ENCODE measurements at places on chromosomes 12 and 14.

DNA sequence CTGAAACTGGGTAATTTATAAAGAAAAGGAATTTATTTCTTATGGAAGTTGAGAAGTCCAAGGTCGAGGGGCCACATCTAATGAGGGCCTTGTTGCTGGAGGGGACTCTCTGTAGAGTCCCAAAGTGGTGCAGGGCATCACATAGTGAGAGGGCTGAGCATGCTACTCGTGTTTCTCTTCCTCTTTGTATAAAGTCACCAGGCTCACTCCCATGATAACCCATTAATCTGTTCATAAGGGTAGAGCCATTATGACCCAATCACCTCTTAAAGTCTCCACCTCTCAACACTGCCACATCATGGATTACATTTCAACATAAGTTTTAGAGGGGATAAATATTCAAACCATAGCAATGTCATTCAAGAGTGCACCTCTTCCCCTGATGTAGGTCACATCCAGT lies 79.1 kb upstream of the ATP2B1 start:
- DNase-seq = no peak

- no peak for DNase-seq
These were observed 139.8 kb downstream of the CALM1 start for GRCh38 chr14:90536511-90537191.

- DNase-seq = no peak
These were observed 113.6 kb downstream of the SLC15A5 start for GRCh38 chr12:16163901-16164300.

DNA sequence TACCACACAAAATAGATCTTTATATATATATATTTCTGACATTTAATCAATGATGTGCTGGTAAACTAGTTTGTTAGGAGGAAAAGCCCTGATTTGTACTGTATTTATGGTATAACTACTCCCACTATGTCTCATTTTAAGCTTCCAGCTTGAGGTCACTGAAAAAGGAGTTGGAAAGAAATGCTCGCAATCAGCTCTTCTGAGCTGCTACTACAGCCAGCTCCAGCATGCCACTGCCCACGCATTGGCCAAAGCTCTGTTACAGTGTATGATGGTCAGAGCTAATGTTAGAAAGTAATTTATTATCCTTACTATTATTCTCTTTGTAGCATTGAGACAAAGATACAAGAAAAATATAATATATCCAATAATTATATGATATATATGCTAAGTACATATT lies 55.0 kb upstream of the PCED1B start:
- DNase-seq = no peak

DNA sequence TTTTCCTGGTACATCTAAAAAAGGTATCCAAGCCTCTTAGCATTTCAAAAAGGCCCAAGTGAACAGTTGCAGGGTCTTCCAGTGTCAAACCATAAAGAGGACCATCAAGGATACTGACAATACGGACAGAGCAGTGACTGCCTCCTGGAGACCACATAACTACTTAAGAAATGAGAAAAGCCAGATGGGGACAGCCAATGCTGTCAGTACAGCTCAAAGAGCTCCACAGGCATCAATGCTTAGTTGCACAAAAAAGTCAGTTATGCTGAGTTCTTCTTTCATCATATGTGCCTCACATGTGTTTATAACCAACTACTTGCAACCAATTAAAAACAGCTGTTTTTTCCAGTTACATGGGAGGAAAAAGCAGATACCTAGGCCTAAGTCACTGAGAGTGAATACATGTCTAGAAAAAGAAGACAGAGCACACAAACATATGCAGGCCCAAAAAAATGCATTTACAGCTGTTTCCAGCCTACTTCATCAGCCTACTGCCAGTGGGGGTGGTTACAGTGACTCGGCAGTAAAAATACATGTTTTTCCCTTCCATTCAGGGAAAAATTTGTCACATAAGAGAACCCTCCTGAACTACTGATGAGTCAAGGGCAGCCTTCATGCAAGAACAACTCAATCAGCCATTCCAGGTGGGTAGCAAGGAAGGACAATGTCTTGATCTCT lies 84.0 kb downstream of the DCAF5 start:
- no peak for DNase-seq

DNA sequence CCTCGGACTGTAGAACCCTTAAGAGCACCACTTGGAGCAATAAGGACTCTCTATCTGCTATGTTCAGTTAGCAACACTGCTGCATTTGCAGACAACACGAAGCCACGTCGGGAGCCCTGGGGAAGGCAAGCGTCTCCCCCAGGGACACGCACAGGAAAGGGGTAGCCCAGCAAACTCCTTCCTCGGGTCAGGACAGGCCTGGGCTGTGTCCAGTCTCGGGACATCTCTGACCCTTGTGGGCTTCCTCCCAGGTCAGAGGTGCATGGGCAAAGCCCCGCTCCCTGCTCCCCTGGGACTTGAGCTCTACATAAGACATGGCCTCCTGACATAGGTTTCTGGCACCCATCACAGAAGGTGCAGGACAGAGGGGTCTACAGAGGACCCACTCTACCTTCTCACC lies 119.5 kb downstream of the PIWIL1 start:
- DNase-seq = no peak

DNA sequence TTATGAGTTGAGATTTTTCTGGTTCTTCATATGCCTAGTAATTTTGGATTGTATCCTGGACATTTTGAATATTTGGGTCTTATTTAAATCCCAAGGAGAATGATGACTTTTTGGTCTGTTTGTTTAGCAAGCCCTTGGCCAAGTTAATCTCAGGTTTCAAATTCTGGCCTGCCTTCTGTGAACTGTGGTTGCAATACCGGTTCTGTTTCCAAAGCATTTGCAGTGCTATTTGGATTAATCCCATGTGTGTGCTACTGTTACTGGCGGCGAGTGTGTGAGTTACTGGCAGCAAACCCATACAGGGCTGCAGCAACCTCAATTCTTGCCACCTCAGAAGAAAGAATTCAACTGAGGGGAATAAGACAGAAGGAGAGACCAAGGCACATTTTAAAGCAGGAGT lies 51.1 kb downstream of the TMEM260 start:
- DNase-seq = no peak

- no peak for DNase-seq
These were observed 26.9 kb downstream of the PRKD1 start for GRCh38 chr14:29900609-29901350.

- DNase-seq = no peak
These were observed 19.1 kb upstream of the DNAH10 start for GRCh38 chr12:123743002-123743401.

- no peak for DNase-seq
These were observed 135.5 kb upstream of the CDKN3 start for GRCh38 chr14:54261283-54261682.

DNA sequence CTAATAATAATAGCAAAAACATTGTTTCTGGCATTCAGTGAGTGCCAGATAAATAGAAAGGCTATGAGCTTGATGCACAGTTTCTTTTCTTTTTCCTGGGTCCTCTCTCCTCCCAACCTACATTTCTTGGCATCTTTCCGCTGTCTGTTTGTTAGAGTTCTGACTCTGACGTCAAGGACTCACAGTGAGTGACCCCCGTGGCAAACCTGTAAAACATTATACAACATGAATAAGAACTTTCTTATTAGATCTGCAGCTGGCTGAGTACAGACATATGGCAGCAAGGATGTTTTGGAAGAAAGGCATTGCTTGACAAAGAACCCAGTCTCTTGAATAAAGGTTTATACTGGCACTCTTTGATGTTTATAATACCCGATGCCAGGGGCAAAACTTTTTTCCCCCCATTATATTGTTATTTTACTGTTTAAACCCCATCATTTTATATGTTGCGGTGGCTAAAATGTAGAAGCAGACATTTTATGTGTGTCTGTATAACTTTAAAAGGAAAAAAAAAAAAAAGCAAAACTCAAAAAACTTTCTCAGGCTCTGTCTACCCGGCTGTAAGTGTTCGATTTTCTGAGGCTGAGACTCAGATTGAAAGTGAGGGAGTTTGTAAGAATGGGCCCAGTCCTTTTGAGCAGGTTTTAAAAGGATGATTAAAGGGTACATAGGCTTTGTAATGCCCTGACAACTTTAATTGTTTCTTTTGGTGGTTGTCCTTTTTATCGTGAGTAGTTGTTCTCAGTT lies 159.3 kb downstream of the PDE3A start:
- DNase-seq = no peak
